GM23248 (cell line): ENCODE measurements at places on chromosomes 5 and 9.

DNA sequence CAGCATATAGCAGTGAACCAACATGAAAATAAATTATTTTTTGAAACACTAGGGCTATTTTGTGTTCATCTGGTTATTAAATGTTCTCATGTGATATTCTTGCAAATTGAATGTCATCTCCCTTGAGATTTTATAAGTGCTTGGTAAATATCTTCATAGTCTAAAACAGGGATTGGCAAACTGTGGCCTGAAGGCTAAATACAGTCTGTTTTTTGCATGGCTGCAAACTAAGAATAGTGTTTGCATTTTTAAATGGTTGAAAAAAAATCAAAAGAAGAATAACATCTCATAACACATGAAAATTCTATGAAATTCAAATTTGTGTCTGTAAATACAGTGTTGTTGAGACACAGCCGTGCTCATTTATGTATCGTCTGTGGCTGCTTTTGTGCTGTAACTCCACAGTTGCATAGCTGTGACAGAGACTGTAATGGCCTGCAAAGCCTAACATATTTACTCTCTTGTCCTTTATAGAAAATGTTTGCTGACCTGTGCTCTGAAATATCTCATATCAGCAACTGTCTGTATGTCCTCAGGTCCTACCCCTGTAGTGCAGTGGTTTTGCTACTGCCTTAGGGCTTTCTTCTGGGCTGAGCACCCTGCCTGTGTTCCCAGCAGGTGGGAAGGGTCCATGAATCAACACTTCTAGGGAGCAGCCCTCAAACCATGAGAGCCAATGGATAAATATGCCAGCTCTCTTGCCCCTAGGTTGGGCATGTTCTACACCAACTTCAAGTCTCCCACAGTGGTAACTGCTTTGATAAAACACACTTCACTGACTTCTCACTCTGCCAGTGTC lies 41.7 kb upstream of the ARRDC3 start:
- no peak for DNase-seq

DNA sequence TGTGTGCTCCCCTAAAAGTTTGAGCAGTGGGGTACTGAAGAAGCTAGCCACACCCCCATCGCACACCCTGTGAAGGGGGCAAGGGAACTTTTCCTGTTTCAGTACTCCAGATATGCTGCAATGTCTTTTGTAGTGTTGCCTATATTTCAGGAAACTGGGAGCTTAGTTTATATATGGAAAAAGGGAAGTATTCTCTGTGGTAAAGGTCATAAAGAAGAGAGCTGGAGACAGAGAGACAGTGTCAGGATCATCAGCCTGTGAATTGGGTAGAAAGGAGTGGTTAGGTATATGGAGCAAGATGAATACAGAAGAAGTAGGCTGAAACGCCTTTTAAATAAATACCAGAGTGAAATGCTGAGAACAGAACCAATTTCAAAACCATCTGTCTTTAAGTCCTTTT lies 82.2 kb upstream of the C9orf72 start:
- DNase-seq: no peak

DNA sequence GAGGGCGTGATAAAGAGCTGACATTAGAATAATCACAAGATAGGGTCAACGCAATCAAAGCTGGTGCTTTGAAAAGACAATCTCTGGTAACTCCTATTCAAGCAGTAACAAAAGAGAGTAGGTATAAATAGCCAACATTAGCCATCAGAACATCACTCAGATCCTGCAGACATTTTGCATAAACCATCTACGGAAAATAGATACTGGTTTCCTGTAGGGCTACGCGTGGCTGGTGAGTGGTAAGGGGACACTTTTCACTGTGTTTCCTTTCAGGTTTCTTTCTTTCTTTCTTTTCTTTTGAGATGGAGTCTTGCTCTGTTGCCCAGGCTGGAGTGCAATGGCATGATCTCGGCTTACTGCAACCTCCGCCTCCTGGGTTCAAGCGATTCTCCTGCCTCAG lies 22.3 kb downstream of the TTF1 start:
- DNase-seq: no peak

DNA sequence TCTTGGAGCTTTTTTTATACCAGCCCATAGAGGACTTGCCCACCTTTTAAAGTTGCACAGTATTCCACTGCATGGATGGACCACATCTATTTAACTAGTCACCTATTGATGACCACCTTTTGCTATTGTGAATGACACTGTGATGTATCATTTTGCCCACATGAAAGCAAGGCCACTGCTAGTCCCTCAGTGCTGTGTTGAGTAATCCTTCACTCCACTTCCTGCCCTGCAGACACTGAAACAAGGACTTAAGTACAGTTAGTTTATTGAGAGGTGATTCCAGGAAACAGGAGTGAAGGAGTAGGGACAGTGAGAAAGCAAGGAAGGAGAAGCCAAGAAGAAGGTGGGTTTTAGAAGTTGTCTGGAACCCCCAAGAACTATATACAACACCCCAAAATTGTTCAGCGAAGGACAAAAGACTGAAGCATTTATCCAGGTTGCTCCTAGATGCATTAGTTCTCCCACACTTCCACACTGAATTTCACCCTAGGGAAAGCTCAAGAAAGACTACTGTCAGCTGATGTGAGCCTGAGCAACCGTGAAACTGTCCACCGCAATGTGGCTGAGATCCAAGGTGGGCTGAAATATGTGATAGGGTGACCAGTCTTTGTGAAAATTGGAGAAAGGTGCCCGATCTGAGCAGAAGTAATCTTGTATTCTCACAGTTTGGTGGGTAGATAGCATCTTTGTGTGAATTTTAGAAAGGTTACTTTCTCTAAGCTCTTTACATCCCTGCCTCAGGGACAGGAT lies 45.2 kb upstream of the ANKRD31 start:
- peak; percentile 26 for DNase-seq

- DNase-seq: no peak
Measured at GRCh38 chr9:137395666-137396010, 27.3 kb downstream of the EXD3 start.

GRCh38 chr5:19927919-19928318 lies 60.1 kb downstream of the CDH18 start:
- no peak for DNase-seq
